Activated T-helper 1 cell treated with Interleukin-2 at 50 U/mL for 16 hours (primary cell): ENCODE measurements at places on chromosomes 4 and X.
A peak's percentile ranks its signal among the peaks of the same experiment; 100 is the strongest.

DNA sequence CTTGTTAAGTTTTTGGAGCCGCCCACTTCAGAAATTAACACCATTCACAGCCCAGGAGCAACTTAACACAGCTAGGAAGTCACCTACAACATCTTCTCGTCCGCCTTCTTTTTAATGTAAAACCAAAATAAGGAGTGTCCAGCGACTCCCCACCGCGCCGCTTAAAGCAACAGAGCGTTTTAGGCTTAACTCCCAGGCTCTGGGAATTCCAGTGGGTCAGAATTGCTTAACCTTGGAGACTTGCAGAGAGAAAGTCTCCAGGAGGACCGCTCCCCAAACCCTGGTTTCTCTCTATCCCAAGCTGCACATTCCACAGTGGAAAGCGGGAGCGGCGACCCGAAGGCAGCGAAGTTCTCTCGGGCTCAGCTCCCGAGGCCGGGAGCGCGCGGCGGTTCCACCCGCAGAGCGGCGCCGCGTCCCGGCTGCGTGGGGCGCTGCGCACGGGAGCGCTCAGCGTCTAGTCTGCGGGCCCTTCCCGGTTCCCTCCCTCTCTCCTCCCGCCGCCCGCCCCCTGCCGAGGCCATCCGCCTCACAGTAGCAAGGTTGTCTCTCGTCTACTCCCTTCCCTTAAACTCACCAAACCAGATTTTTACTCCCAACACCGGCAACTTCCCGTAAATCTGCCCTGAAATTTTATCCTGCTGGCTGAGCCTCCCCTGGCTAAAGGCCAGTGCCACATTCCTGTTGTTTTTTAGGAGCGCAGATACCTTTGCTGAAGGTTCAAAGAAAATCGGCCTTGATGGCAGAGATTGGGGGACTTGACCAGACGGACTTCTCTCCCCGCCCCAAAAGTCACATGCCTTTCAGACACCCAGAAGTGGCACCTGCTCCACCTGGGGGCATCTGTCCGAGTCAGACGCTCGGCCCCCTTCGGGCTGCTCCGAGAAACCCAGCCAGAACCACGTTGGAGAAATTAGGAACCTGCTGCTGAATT is at the start of gene RBM47:
Gene RBM47 (minus strand): TSS at position 464 of the 934 bp plus-strand sequence. CDS start 190,971 bp downstream, outside the sequence.
- no peak for DNase-seq

- DNase-seq, result no peak
Observed at GRCh38 chr4:107548211-107548905, 171.7 kb downstream of the PAPSS1 start.

DNA sequence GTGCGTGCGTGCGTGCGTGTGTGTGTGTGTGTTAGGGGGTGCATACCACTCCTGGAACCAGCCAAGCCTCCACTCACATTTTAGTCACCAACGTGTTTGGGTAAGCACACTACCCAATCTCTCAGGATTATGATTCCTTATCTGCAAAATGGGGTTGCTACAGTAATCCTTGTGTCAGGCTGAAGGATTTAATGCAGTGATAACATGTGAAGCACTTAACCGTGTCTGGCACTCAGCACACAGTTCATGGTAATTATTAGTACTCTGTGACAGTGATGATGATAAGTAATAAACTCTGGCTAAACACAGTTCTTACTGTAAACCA is 57.3 kb downstream of the CLDN22 start:
- no peak for DNase-seq

- DNase-seq, result no peak
Observed at GRCh38 chrX:143437439-143437838, 79.8 kb downstream of the SPANXN3 start.

GRCh38 chrX:155995321-155995875 is 2.1 kb upstream of the IL9R start:
- DNase-seq, result no peak

DNA sequence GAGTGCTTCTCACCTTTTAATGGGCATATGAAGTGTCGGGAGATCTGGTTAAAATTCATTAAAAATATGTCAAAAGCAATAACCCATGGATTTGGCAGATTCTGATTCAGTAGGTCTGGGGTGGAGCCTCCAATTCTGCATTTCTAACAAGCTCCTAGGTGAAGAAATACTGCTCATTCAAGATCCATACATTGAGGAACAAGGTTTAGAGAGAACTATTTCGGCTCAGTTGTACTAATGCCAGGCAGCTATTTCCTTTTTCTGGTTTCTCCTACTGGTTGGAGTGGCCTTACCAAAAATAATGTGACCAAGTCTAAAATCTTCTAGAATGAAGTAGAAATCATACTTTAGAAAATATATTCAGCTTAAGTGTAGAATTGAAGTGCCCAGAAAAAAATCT is 117.5 kb downstream of the TSPAN7 start:
- no peak for DNase-seq

- DNase-seq, result no peak
Observed at GRCh38 chrX:30690330-30690729, 37.1 kb downstream of the GK start.

- no peak for DNase-seq
Observed at GRCh38 chrX:307261-308111, 11.1 kb downstream of the GTPBP6 start.

GRCh38 chr4:102362922-102363432 is 17.7 kb upstream of the SLC39A8 start:
- no peak for DNase-seq

GRCh38 chr4:188295899-188296298 is 156.7 kb downstream of the TRIML1 start:
- no peak for DNase-seq

- no peak for DNase-seq
Observed at GRCh38 chr4:163736876-163737275, 242.4 kb downstream of the TMA16 start.

- no peak for DNase-seq
Observed at GRCh38 chr4:168871632-168872031, 138.4 kb downstream of the CBR4 start.

GRCh38 chrX:36684053-36684452 is 324.1 kb upstream of the FAM47C start:
- no peak for DNase-seq

- DNase-seq, result no peak
Observed at GRCh38 chr4:71239365-71239764, 99.5 kb upstream of the SLC4A4 start.

GRCh38 chr4:114321366-114321765 is 277.2 kb upstream of the UGT8 start:
- no peak for DNase-seq

DNA sequence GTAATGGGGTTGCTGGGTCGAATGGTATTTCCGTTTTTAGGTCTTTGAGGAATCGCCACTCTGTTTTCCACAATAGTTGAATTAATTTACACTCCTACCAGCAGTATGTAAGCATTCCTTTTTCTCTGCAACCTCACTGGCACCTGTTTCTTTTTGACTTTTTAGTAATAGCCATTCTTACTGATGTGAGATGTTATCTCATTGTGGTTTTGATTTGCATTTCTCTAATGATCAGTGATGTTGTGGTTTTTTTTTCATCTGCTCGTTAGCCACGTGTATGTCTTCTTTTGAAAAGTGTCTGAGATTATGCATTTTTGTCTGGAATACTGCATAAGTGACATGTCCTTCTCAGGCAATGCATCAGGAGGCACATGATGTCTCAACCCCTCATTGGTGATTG is 28.8 kb downstream of the REPS2 start:
- DNase-seq, result no peak

DNA sequence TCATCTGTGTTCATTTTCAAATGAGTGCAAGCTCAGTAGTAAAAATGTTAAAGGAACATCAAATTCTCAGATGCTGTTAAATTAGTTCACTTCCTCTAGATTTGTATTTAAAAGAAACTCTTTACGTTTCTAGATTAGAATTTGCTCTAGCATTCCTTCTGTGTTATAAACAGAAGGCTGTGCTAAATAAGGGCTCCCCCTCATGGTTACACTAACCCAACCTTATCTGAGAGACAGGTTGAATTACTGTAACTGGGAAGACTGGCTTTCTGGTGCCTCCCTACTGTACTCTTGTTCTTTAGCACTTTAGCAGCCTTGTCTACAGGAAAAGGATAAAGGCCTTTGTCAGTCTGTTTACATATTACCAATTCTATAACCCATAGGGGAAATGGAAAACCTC is 56.8 kb downstream of the RXFP1 start:
- DNase-seq, result no peak

DNA sequence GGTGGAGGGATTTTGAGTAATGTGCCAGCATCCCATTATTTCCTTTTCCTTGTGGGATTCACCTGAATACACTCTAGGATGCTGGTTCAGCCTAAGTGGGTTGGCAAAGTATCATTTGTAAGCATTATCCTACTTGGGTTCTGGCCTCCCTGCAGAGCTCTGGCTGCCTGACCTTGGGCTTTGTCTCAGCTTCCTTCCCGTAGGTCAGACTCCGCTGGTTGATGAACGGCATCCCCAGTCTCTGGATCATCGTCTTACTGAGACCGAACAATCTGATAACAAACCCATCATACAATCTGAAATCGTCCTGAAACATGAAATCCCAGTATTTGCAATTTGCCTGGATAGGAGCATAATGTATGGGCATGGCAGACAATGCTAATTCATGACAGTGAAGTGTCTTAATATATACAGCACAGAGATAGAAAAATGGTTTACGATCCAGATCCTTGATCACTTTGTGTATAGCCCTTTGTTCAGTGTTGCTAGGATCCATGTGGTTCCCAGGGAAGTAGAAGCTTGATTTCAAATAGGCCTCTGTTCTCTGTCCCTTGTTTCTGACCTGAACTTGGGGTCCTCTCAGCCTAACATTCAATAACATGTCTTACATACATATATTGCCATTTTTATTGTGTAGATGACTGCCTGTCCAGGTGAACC is 5.5 kb downstream of the MID2 start:
- DNase-seq, result no peak

DNA sequence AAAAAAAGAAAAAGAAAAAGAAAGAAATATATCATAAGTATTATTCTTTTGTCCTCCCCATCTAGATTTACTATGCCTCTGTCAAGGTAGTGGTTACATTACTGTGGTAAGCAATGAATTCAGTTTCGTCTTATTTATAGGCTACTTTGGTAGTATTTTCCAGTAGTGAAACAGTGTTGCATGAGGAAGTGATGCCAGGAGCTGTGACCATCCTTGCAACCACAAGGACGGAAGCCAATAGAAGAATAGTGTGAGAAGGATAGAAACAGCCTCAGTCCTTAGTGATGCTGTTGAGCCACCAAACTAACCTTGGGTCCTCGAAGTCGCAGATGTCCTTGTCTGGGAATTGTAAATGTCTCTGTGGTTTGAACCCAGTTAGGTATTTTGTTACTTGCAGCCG is 328.5 kb downstream of the PPP3CA start:
- no peak for DNase-seq

GRCh38 chr4:168864821-168865541 is 145.1 kb downstream of the CBR4 start:
- no peak for DNase-seq

- no peak for DNase-seq
Observed at GRCh38 chr4:8242782-8243560, 26.6 kb upstream of the HTRA3 start.

GRCh38 chr4:79288185-79288584 is 37.7 kb downstream of the NAA11 start:
- DNase-seq, result no peak

- DNase-seq, result no peak
Observed at GRCh38 chrX:112759512-112759911, 79.8 kb upstream of the LHFPL1 start.

GRCh38 chr4:87622303-87622702 is 14.0 kb downstream of the DSPP start:
- DNase-seq, result no peak

DNA sequence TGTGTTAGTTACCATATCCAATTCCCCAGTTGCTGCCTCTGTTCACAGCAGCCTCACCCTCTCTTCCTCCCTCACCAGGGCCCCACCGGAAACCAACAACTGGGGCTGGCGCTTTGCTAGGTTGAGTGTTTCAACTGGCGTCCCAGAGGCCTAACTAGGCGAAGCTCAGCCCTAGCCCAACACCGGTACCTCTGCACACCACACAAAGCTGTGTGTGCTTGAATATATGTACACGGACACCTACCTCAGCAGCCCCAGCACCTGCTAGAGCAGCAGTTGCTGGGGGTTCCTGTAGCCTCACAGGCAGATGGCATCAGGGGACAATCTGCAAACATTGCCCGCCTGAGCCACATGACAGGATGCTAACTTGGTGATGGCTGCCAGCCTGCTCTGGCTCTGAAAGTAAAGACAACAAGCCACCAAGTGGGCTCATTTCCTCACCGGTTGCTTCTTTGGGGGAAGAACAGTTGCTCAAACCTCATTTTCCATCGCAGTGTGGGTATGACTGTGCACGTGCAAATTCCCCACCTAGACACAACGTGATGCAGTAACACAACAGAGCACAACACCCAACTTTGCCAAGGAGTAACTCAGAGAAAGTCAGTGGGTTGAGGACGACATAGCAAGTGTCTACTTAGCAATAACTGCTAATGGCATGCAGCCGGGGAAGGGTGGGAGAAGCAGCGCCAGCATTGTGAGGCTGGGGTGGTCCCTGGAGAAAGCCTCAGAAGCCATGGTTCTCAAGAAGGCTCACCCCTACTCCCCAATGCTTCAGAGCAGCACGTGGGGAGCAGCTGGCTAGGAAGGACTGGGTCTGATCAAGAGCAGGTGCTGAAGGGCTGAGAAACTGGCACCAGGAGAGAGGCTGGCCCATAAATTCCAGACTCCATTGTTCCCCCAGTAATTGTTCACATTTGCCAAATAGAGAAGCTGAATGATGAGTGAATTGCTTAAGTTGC is 139.5 kb downstream of the SH3KBP1 start:
- DNase-seq, result peak; percentile 68

DNA sequence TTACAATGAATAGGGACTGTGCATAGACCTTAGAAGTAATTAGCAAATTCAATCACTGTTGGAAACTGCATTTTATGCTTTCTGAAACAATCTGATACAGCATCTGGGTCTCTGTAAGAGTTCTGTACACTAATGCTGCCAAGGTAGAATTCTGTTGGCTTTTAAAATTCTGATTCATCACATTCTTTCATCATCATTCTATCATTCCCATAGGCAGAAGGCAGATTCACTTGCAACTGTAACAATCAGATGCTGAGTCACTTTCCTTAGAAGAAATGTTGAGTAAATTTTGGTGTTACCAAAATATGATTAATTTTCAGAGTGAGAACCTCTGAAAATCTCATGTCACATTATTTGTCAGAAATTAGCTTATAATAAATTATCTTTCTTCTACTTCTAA is 267.2 kb downstream of the MAPK10 start:
- no peak for DNase-seq

DNA sequence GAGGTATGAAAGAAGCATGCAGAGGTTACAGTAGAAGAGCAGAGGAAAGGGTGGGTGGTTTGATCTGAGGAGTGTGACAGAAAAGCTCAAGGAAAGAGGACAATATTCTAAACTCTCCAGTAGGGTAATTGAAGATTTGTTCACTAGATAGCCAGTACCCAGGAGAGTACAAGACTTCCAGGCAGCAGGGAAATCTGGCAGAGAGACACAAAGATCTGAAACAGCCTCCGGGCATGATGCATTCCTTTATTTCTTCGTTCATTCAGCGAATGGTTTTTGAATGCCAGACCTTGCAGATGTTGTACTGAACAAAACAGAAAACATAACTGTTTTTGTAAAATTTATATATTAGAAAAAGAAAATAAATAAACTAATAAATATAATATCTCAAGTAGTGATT is 766.6 kb downstream of the FAT4 start:
- DNase-seq, result no peak

- no peak for DNase-seq
Observed at GRCh38 chr4:105277702-105278101, 131.0 kb downstream of the TET2 start.

- DNase-seq, result no peak
Observed at GRCh38 chr4:38716256-38716655, 52.3 kb downstream of the KLF3 start.

- no peak for DNase-seq
Observed at GRCh38 chrX:47483306-47484268, 565 bp upstream of the ZNF41 start.
